ENCODE measurements at places on chromosomes 2 and 18. TPM values are rescaled to one million over a fixed set of nuclear protein-coding genes. Genes with fewer than 3 reads are reported as not detected.
A peak's percentile ranks its signal among the peaks of the same experiment; 100 is the strongest.

DNA sequence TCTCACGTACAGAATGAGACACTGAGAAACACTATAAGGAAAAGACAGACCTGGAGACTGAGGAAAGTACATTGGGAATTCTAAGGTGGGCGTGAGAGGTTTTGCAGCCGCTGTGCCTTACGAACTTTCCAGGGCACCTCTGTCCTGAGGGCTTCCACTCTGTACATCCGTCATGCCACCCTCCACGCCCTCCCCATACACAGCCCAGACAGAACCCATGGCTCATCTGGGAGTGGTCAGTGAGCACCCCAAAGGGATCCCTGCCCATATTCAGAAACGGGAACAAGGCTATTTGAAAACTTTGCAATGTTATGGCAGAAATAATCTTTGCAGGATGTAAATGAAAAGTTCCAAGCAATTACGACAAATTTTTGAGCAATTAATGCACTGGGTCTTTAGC, 95.4 kb upstream of the ZNF532 start:
- H3K27ac ChIP-seq: no peak overlapping the region
- DNase-seq: no peak
- peaks cover 62% of the 10 kb centered on the region for H3K27me3 ChIP-seq
- peaks cover 13% of the 10 kb centered on the region for H3K4me1 ChIP-seq

GRCh38 chr18:77197073-77197472, 52.6 kb upstream of the GALR1 start:
- peaks cover 12% of the 10 kb centered on the region for H3K27me3 ChIP-seq
- peaks cover 7% of the 10 kb centered on the region for H3K4me1 ChIP-seq
- no peak overlapping the region for H3K4me3 ChIP-seq
- no peak for DNase-seq

The TUBB8B gene
- not detected for total RNA-seq

GRCh38 chr2:112811841-112812306, 24.7 kb downstream of the IL1B start:
- peaks cover 2% of the 10 kb centered on the region for H3K36me3 ChIP-seq
- H3K4me1 ChIP-seq: peaks cover 20% of the 10 kb centered on the region
- peak overlapping the region; percentile 62 for H3K27ac ChIP-seq
- DNase-seq: no peak
- H3K4me3 ChIP-seq: peak overlapping the region; percentile 22

DNA sequence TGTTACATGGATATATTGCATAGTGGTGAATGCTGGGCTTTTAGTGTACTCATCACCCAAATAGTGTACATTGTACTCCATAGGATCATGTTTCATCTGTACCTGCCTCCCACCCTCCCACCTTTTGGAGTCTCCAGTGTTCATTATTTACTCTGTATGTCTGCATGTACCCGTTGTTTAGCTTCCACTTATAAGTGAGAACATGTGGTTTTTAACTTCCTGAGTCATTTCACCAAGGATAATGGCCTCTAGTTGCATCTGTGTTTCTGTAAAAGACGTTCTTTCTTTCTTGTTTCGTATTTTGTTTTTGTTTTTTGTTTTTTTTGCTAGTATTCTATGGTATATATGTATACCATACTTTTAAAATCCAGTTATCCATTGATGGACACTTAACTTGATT, 107.5 kb downstream of the MSTN start:
- peaks cover 11% of the 10 kb centered on the region for H3K27me3 ChIP-seq
- no peak overlapping the region for H3K27ac ChIP-seq
- peaks cover 5% of the 10 kb centered on the region for H3K4me1 ChIP-seq
- H3K4me3 ChIP-seq: no peak overlapping the region
- no peaks in the 10 kb centered on the region for H3K36me3 ChIP-seq
- no peak for DNase-seq

DNA sequence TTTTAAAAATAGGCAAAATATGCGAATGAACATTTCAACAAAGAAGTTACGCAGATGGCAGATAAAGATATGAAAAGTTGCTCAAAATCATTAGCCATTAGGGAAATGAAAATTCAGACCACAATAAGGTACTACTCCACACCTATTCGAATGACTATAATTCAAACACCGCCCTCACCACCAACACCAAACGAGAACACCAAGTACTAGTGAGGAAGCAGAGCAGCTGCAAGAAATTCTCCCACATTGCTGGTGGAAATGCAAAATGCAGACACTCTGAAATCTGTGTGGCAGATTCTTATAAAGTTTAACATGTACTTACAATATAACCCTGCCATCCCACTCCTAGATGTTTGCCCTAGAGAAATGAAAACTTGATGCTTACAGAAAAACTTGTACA, 17.3 kb upstream of the PRKCE start:
- peaks cover 2% of the 10 kb centered on the region for H3K36me3 ChIP-seq
- H3K4me1 ChIP-seq: no peaks in the 10 kb centered on the region

The UPP2 gene
- total RNA-seq: not detected

- H3K27ac ChIP-seq: peak overlapping the region; percentile 77
- H3K27me3 ChIP-seq: no peaks in the 10 kb centered on the region
- H3K36me3 ChIP-seq: peaks cover 6% of the 10 kb centered on the region
- no peak for DNase-seq
Measured at GRCh38 chr2:191688934-191689695, 11.2 kb downstream of the NABP1 start.

GRCh38 chr18:50805732-50806131, 14.1 kb downstream of the MRO start:
- DNase-seq: no peak
- H3K27ac ChIP-seq: no peak overlapping the region
- no peak overlapping the region for H3K4me3 ChIP-seq
- peaks cover 2% of the 10 kb centered on the region for H3K4me1 ChIP-seq
- peaks cover 30% of the 10 kb centered on the region for H3K27me3 ChIP-seq
- no peaks in the 10 kb centered on the region for H3K36me3 ChIP-seq

The KRTCAP3 gene
- 13.6 TPM for total RNA-seq

- H3K27ac ChIP-seq: no peak overlapping the region
- no peaks in the 10 kb centered on the region for H3K4me1 ChIP-seq
Measured at GRCh38 chr18:34880882-34881834, 160.1 kb upstream of the MAPRE2 start.

The ANKRD30BL gene
- not detected for total RNA-seq

- DNase-seq: no peak
- peaks cover 2% of the 10 kb centered on the region for H3K36me3 ChIP-seq
- no peak overlapping the region for H3K27ac ChIP-seq
- H3K27me3 ChIP-seq: no peaks in the 10 kb centered on the region
Measured at GRCh38 chr2:197828464-197829135, 24.2 kb downstream of the PLCL1 start.

The PRKAG3 gene
- not detected for total RNA-seq

The KCNJ13 gene
- not detected for total RNA-seq
